Esophagus mucosa (tissue), 1 donor: ENCODE measurements at places on chromosomes 6 and 20. TPM values are rescaled to one million over a fixed set of nuclear protein-coding genes. Genes with fewer than 3 reads are reported as not detected.

APMAP gene
- total RNA-seq, result 26.1 TPM

WFDC5 gene
- 4.3 TPM for total RNA-seq

DNA sequence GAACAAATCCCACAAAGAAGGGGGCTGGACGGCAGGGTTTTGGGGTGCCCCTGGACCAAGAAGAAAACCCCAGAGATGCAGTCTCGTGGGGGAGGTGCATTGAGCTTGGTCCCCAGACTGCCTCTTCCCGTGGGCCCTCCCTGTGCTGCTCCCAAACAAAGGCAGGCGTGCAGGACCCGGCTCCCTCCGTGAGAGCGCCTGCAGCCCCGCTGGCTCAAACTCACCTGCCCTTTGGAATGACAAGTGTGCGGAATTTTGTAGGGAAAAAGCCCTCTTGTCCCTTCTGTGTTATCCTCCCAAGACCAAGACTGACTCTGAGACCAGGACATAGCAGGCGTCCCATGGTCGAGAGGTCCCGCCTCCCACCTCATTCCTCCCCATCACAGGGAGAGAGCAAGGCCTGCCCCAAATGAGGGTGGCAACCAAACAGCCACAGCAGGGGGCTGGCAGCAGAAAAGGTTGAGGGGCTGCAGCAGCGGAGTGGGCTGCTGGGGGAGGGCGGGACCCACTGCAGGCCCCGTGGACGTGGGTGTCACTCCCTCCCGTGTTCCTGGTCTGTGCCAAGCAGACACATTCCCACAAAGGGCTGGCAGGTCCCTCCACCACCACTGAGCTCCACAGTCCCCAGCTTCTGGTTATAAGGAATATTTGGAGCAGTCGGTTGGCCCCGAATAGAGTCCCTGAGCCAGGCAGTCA, 5.6 kb upstream of the FRMD1 start:
- no peak for ATAC-seq

DNA sequence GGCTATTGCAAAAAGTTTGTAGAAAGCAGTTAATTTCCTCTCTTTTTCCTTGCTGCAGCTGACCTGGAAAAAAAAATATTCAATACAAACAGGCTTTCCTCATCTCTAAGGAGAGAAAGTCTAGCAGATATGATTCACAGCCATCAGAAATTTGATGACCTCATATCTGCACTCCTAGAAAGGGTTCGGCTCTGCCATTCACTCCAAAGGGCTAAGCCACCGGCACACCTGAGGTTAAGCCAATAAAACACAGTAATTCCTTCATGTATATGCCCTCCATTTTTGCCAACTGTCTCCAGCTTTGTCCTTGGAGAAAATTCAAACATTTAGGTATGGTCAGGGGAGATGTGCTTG, 18.7 kb upstream of the LY86 start:
- ATAC-seq, result no peak

DNA sequence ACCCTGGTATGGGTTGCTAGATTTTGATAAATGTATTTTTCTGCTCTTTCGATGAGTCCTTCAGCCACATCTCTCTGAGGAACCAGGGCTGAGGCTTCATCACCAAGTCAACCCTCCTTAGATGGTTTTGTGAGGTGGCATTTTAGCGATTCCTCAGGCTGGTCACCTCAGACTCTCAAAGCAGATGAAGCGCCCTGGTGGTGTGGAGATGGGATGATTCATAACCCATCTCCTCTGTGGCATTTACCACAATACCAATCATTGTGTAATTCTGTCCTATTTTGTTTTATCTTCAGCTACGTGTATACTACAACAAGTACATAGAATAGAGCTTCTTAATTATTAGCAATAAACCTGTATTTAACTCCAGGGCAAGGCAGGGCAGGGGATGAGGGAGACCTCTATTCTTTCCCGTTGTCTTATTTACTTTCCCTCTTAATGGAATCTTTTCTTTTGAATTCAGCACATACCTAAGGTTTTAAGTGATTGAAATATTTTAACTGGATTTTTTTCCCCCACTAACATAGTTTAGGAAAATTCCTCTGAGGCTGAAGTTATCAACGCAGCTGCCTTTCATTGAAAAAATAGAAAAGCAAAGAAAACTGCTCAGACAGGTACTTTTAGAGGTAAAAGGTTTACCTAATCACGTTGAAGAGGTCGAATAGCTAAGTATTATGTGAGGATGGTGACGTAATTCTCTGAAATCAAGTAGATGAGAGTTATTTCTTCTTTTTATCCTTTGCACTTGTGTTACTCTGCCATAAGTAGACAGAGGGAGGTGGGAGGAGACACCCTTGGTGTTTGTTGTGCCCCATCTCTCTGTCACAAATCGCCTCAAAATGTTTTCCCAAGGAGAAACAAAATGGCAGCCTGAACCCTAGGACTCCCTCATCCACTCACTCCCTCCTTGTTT, 57.4 kb upstream of the EDN3 start:
- no peak for ATAC-seq

GRCh38 chr6:167872538-167873210, 46.0 kb downstream of the AFDN start:
- no peak for ATAC-seq
